ENCODE measurements at places on chromosomes 6 and 20.

DNA sequence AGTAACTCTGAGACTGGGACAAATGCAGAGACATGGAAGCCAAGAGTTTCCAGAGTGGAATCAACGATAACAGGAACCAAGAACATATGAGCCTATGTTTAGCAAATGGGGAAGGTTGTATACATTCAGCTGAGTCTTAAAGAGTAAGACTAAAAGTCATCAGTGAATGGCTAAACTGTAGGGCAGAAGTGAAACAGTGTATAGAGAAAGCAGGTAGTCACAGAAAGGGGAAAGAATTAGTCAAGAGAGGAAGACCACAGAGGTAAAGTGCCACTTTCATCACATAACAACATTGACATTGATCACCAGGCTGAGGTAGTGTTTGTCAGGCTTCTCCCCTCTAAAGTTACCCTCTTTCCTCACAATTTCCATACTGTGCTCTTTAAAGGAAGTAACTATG, 306.5 kb upstream of the SPTLC3 start:
- DNase-seq: no peak

DNA sequence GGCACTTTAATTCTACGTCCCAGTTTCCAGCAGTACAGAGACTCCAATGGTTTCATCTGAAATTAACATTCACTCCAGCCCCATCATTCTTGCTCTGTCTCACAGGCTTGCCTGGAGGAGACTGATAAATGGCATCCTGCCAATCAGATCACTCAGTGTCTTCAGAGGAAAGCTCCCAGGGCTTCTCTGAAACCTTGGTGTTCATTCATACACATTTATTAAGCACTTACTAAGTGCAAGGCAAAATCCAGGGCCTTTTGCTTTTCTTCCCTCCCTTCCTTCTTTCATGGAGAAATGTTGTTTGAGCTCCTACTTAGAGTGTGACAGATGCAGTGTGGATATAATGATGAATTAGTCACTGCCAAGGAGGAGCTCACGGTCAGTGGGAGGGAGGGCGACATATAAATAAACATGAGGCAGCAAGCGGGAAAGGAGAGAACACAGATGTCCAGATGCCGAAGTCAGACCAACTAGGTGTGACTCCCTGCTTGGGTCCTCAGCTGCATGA, 106.7 kb upstream of the DTNBP1 start:
- DNase-seq: no peak

- peak; percentile 5 for DNase-seq
Measured at GRCh38 chr20:41095110-41095969, 42.0 kb upstream of the PLCG1 start.

- no peak for DNase-seq
Measured at GRCh38 chr20:31739550-31739977, 474 bp downstream of the TPX2 start.

GRCh38 chr6:4803343-4803744, 27.1 kb downstream of the CDYL start:
- no peak for DNase-seq

GRCh38 chr20:61629602-61630390, 377.7 kb downstream of the CDH4 start:
- DNase-seq: no peak

- no peak for DNase-seq
Measured at GRCh38 chr20:60585651-60586050, 627.4 kb downstream of the CDH26 start.

DNA sequence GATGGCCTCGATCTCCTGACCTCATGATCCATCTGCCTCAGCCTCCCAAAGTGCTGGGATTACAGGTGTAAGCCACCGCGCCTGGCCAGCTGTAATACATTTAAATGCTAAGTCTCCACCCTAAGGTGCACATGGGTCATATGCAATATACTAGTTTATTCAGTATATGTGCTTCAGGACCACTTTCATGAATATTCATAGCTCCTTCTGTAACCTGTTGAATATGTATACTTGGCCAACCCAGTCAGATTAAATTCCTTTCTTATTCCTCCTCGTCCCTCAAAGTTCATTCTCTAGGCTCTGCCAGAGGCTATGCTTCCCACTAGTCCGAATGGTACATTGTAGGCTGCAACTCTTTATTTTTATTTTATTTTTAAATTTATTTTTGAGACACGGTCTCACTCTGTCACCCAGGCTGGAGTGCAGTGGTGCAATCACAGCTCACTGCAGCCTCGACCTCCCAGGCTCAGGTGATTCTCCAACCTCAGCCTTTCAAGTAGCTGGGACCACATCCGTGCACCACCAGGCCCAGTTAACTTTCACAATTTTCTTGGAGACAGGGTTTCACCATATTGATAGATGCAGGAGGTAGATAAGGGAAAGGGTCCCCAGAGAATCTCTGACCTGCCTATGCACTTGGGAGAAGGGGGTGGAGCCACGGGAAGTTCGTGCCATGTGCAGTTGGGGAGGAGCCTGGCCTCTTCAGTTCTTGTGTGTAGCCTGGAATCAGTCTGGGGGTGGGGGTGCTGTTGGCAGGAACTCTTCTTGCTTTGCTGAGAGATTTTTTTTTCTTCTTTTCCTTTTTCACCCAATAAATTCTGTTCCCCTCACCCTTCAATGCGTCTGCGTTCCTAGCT, 41.3 kb upstream of the DDR1 start:
- no peak for DNase-seq

- no peak for DNase-seq
Measured at GRCh38 chr20:47389867-47390347, 33.4 kb upstream of the ZMYND8 start.

- no peak for DNase-seq
Measured at GRCh38 chr6:42113936-42114636, 28.3 kb downstream of the C6orf132 start.

DNA sequence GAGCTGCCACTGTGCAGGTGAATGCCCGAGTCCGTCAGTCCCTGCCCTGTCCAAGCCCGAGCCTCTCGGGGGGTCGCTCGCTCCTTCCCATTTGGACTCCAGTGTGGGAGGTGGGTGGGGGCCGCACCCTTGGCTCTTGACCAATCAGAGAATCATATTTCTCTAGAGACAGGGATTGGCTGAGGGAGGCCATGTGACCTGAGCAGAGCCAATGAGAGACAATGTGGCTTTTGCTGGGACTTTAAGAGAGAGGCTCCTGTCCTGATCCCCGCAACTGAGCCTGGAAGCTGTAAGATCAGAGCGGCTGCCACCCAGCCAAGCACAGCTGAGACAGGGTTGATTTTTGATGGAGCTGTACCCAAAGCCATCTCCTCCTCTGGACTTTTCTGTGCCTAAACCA, 199.3 kb downstream of the TFAP2C start:
- no peak for DNase-seq

- no peak for DNase-seq
Measured at GRCh38 chr6:52900536-52900935, 9.0 kb downstream of the GSTA3 start.

GRCh38 chr6:22892452-22892851, 323.1 kb downstream of the HDGFL1 start:
- DNase-seq: no peak

- DNase-seq: no peak
Measured at GRCh38 chr20:17391127-17391771, 139.9 kb downstream of the BFSP1 start.

- DNase-seq: no peak
Measured at GRCh38 chr6:157144859-157145568, 178.3 kb downstream of the TMEM242 start.

DNA sequence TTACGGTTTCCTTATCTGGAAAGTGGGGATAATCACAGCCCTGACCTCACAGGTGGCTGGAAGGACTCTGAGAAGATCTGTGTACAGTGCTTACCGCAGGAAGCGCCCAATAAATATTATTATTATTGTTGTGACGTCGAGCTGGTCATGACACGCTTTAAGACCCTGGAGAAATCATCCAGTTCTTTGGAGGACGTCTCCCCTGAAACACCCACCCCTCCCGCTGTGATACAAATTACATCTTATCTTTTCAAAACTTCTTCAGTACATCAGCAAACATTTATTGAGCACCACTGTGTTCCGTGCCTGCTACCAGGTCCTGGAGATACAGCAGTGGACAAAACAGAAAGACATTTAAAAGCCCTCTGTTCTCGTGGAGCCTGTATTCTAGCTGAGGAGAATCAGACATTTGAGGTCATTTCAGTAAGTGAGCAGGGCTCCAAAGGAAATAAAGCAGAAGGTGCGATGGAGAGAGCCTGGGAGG, 118.7 kb downstream of the CEBPB start:
- no peak for DNase-seq
